Motor neuron (in vitro differentiated cells): ENCODE measurements at places on chromosomes 13 and 19. TPM values are rescaled to one million over a fixed set of nuclear protein-coding genes. Genes with fewer than 3 reads are reported as not detected.

DNA sequence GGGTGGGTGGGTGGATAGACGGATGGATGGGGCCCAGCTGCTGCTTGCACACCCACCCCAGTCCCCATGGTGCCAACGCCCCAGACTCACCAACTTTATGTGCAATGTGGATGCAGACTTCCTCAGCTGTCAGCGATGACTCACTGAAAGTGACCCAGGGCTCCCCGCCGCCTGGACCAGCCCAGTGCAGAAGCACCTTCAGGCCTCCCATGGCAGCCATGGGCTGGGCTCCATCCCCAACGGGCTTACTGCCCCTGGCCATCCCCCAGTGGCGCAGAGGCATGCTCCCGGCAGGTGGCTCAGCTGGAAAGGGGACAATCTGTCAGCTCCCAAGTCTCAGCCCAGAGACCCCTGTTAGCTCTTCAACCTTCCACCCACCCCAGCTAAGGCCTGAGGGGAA lies 2.2 kb downstream of the TYK2 start:
- ATAC-seq, result no peak

DNA sequence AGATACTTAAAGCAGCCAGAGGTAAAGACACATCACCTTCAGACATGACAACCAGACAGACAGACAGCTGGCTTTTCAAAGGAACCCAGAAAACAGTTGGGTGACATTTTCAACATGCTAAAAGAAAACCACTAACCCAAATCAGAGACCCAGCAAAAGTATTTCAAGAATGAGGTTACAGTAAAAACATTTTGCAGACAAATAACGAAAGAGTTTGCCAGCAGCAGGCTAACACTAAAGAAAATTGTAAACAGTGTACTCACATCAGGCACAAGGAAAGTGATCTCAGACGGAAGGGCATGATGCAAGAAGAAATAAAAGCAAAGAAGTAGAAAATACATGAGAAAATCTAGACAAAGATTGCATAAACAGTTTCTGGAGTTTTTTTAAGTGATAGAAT lies 46.4 kb downstream of the AP1M1 start:
- no peak for ATAC-seq

DNA sequence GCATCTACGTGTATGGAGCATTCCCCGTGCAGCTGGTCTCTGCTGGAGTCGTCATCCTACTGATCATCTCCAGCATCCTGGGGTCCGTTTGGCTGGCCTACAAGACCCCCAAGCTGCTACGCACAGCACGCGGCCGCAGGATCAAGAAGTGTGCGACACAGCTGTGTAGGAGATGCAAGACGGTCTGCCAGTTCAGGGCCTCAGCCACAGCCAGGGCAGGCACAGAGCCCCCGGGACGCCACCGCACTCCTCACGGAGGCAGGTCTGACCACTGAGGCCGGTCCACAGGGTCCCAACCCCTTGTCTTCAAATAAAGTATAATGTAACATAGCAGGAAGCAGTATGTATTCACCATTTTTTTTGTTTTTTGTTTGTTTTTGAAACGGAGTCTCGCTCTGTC lies 6.1 kb downstream of the PRR22 start:
- no peak for ATAC-seq

DNA sequence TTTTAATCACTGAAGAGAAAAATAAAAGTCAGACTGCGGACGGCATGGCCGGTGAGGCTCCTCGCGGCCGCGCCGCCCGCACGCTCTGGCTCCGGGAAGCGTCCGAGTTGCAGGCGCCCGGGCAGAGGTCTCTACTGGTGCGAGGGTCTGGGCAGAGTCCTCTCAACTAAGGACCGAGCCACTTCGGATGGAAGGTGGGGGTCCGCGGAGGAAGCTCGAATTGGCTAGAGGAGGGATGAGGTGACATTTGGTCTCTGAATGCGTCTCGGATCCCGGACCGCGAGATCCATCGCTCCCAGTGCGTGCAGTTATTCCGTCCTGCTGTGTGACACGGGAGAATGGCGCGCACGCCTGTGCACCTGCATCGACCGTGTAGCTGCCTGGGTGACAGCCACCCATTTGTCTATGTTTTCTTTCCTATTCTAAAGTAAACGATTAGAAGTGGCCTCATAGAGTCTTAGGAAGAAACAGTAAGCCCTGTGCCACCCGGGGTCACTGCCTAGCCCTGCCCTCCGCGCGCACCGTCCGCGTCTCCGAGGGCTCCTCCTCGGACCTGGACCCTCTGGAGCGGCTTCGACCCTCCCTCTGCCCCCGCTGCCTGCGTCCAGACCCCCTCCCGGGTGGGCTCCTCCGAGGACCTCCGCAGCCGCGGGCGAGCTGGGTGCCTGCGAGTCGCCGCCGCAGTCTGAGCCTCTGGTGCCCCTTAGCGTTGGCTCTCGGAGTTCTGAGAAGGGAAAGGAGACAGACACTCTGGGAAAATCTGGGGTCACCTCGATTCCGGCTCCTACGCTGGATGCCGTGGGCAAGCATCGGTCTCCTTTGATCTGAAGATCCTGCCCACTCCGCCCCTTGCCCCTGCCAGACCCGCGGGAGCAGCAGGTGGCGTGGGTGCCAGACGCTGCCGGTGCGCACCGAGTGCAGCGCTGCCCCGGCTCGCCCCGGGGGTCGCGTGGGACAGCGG lies 347.4 kb downstream of the LIG4 start:
- ATAC-seq, result peak; percentile 65

- peak; percentile 70 for ATAC-seq
Measured at GRCh38 chr13:74920361-74920760, 561.6 kb downstream of the TBC1D4 start.

DNA sequence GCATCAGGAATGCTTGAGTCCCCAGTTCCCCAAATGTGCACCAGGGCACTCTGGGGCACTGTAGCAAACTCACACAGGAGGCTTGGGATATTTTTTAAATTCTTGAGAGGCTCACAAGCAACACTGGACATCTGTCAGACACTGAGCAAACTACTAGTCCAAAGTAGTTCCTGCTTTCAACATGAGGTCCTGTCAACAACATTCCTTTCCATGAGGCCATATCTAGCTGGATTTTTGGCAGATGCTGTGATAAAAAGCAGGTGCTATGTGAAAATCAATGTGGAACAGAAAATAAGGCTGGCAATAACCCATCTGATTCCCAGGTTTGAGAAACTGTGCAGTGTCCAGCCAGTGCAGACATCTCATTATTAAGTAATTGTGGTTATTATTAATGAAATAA lies 50.5 kb downstream of the STARD13 start:
- no peak for ATAC-seq

GRCh38 chr13:27789495-27790303 lies 2.6 kb upstream of the GSX1 start:
- ATAC-seq, result no peak

DNA sequence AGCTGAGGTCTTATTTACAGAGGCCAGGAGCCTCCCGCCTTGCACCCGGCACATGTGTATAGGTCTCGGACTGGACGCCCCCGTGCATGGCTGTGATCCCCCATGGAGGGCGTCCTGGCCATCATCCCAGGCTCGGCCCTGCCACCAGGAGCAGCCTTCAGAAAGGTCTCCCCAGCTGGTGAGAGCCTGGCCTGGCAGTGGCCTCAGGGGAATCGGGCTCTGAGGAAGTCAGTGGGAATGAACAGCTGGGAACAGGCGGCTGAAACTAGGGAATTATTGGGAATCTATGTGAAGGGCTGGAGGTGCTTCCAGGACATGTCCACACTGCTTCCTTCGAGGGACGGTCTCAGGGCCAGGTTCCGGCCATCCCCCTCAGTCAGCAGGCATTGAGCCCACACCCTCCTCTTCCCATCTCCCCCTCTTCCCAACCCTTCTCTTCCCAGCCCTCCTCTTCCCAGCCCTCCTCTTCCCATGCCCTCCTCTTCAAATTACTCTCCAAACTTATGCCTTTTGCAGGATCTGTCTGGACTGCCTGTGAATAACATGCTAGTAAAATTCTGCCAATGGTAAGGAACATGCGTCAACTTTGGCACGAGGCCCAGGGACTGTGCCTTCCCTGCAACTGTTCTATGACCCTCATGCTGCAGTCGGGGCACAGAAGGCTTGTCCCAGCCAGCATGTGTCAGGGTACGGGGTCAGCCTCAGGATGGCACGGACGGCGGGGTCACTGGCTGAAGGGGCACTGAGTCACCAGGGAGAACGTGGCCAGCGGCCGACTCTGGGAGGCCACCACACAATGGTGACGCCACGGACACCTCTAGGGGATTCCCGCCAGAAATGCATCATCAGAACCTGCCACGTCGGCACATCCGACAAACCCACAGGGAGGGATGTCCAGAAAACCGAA lies 24.2 kb upstream of the C13orf46 start:
- ATAC-seq, result no peak

DNA sequence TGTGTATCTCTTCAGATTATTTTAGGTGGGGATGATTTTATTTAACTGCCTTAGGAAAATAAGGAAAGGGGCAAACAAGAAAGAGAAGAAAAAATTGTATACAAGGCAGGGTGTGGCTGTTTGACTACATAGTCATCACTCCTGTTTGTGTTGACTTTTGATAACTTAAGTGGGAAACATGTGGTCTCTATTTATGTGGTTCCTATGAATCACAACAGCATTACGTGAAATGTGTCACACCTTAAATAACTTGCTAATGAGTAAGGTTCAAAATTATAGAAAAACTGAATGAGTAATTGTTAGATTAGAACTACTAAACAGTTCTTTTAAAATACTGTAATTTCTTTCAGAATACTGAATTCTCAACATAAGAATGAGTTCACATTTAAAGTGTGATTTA lies 69.3 kb downstream of the LMO7 start:
- no peak for ATAC-seq

DNA sequence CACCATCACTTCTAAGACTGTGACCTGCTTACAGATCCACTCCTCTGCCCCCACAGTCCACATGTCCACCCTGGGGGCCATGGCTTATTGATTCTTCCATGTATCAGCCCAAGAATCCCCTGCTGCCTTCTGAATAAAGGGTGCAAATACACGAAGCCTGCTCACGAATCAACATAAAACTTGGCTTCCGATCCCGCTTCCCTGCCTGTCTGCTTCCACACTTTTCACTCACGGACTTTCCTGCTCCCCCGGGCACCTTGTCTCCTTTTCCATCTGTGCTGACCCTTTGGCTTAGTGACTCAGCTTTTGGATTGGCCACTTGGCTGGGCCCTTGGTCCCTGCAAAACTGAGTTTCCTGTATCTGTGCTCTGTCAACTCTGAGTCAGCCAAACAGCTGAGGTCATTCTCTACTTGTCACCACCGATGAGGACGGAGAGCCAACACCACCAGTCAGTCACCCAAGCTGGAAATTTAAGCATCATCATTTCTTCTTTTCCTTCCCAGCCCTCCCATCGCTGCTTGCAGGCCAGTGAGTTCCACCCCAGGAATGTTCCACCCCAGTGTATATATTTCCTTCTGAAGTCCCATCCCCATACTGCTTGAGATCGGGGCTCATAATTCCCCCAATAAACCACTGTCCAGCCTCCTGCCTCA lies 11.4 kb upstream of the USP12 start:
- no peak for ATAC-seq

DNA sequence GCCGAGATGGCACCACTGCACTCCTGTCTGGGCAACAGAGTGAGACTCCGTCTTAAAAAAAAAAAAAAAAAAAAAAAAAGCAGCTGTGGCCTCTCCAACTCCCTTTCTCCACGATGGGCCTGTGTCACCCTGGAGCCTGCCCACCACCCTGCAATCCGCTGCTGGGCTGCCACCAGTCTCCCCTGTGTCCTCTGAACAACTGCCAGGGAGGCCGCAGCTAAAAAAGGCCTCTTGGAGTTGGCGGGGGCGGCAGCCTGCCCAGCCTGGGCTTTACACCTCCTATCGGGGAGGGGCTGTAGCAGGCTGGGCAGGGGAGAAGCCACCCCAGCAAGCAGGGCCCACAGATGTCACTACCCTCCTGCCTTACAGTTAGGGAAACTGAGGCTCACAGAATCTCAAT lies 3.5 kb downstream of the CDC37 start:
- ATAC-seq, result no peak

DNA sequence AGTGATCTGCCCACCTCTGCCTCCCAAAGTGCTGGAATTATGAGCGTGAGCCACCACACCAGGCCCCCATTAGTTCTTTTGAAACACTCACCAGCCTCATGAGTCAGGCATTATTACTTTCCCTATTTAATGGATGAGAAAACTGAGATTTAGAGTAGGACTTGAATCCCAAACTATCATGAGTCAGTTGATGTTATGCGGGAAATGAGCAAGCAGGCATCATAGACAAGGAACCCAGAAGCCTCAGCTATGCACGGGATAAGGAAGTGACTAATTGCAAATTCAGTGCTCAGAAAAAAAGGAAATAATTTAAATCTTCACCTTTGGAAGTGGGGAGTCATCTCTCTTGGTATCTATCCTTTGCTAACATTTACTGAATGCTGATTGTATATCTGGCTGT lies 217.5 kb downstream of the ABCC4 start:
- ATAC-seq, result no peak

GRCh38 chr19:1080360-1081161 lies 13.6 kb downstream of the ARHGAP45 start:
- no peak for ATAC-seq

- ATAC-seq, result no peak
Measured at GRCh38 chr19:7318176-7318575, 24.0 kb upstream of the INSR start.

DNA sequence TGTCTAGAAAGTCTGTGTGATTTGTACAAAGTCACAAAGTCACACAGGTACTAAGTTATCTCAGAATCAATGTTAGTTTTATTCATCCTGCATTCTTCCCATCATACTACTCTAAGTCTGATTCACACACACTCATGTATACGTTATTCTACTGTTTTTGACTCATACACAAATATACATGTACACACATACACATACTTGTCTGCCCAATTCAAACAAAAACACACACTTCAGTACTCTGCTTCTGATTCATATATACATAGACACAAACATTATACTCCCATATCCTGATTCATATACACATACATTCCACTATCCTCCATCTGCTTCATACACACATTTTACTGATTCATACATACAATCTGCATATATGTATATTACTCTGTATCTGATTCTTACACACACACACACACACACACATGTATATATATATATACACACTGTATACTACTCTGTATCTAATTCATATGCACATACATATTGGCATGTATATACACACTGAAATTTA lies 69.3 kb downstream of the KLF12 start:
- no peak for ATAC-seq

DNA sequence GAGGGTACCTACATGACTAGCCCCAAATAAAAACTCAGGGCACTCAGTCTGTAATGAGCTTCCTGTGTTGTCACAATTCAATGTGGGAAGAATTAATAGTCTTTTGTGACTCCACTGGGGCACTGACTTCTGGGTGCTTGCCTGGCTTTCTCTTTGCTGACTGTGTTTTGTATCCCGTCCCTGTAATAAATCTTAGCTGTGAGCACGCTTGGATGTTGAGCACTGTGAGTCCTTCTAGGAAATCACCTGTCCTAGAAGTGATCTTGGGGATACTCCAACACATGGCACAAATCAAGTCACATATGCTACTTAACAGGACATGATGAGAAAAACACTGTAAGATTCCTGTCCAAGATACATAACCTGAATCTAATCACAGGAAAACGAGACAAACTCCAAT lies 83.0 kb downstream of the USP12 start:
- no peak for ATAC-seq

Gene PGLYRP2
- total RNA-seq, result 0.14 and 0.17 TPM in 2 replicates

Gene OR7C1
- total RNA-seq, result 1.6 and 1.7 TPM in 2 replicates

Gene ZNF90
- total RNA-seq, result 0.36 TPM in 1 of 2 replicates, not detected in the other

Gene TTYH1
- 1.7 TPM in 2 replicates for total RNA-seq

Gene RNF225
- total RNA-seq, result not detected in 2 replicates

Gene CYP2A7
- 0.27 TPM in 1 of 2 replicates, not detected in the other for total RNA-seq

Gene SLC27A1
- total RNA-seq, result 9.1 and 11.3 TPM in 2 replicates

Gene CYP2F1
- total RNA-seq, result 0.75 TPM in 1 of 2 replicates, not detected in the other

Gene FFAR1
- 0.11 and 0.13 TPM in 2 replicates for total RNA-seq

Gene KIR3DL2
- total RNA-seq, result 0.13 TPM in 1 of 2 replicates, not detected in the other

Gene TINCR
- total RNA-seq, result 1.6 and 1.7 TPM in 2 replicates
